Renal cortex interstitium (tissue), 15 donors: ENCODE measurements at places on chromosomes 12 and 14. TPM values are rescaled to one million over a fixed set of nuclear protein-coding genes. Genes with fewer than 3 reads are reported as not detected.
A peak's percentile ranks its signal among the peaks of the same experiment; 100 is the strongest.

The HOXC12 gene
- not detected for polyA plus RNA-seq

The RNASE1 gene
- 182 TPM for polyA plus RNA-seq

The CLEC2D gene
- 11.3 TPM for polyA plus RNA-seq

The PDE3A gene
- polyA plus RNA-seq, result 28.8 TPM

The MYH6 gene
- polyA plus RNA-seq, result 0.20 TPM

The ATP2B1 gene
- polyA plus RNA-seq, result 112 TPM

The MGST1 gene
- 27.5 TPM for polyA plus RNA-seq

The PCED1B gene
- 5.8 TPM for polyA plus RNA-seq

The ABCD2 gene
- 0.11 TPM for polyA plus RNA-seq

The ADAM21 gene
- 0.65 TPM for polyA plus RNA-seq

The RNU4-1 gene
- polyA plus RNA-seq, result not detected

GRCh38 chr12:122150127-122150681 lies 23.8 kb downstream of the IL31 start:
- no peak for DNase-seq

DNA sequence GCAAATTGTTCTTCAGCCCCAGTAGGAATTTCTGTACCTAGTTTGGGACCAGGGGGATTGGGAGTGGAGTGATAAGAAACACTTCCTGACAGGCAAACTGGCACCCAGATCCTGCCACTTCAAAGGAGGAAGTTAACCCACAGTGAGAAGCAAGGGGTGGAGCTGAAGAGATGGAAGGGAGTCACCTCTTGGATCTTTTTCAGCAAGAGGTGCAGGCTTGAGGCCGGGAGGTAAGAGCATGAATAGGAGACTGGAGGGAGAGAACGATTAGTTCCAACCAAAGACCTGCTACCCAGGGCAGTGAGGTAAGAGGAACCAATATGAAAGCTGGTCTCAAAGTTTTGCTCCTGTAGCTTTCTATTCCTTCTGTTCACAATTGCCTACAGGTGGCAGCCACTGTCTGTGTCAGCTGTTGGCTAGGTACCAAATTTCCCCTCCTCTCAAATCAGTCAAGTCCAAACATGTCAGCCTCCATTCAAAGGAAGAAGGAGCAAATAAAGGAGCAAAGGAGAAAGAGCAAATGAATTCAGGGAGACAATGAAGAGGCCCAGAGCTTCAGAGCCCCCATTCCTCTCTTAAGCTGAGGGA lies 14.9 kb upstream of the TAC3 start:
- no peak for DNase-seq

GRCh38 chr12:18919871-18920511 lies 182.1 kb downstream of the CAPZA3 start:
- no peak for DNase-seq

DNA sequence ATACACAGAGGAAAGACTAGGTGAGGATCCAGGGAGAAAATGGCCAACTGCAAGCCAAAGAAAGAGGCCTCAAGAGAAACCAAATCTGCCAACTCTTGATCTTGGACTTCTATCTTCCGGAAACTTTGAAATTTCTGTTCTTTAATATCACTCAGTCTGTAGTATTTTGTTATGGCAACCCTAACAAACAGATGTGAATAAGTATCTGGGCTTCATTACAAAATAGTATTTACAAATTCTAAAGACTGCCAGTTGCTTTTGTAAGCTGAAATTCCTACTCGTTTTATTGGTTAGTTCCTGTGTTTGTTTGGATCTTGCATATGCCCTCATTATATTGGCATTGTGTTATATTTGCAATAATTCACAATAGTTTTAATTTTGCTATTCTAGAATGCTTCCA lies 143.2 kb upstream of the USP15 start:
- DNase-seq, result no peak

GRCh38 chr12:179131-179884 lies 34.6 kb downstream of the SLC6A12 start:
- DNase-seq, result no peak

DNA sequence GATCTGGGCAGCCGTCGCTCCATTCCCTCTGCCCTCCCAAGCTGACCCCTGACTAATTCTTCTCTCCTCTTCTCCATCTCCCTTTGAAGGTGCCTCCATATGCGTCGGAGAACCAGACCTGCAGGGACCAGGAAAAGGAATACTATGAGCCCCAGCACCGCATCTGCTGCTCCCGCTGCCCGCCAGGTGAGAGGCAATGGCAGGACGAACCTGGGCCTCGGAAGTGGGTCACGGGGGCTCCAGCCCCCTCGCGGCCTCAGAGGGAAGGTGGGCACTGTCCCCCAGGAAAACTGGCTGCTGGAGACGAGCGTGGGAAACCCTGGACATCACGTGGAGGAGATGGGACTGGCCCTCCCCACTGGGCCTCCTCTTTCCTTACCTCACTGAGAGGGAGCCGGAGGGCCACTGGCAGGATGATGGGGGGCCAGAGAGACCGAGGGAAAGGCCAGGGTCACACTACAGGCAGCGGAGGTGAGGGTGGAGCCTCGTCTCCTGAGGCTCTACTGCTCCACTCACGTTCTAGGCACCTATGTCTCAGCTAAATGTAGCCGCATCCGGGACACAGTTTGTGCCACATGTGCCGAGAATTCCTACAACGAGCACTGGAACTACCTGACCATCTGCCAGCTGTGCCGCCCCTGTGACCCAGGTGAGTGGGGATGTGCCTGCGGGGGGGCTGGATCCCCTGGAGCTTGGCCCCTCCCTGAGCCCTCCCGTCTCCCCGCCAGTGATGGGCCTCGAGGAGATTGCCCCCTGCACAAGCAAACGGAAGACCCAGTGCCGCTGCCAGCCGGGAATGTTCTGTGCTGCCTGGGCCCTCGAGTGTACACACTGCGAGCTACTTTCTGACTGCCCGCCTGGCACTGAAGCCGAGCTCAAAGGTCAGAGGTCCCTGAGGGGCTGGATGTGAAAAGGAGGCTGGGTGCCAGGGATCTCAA lies 806 bp downstream of the LTBR start:
- DNase-seq, result no peak

DNA sequence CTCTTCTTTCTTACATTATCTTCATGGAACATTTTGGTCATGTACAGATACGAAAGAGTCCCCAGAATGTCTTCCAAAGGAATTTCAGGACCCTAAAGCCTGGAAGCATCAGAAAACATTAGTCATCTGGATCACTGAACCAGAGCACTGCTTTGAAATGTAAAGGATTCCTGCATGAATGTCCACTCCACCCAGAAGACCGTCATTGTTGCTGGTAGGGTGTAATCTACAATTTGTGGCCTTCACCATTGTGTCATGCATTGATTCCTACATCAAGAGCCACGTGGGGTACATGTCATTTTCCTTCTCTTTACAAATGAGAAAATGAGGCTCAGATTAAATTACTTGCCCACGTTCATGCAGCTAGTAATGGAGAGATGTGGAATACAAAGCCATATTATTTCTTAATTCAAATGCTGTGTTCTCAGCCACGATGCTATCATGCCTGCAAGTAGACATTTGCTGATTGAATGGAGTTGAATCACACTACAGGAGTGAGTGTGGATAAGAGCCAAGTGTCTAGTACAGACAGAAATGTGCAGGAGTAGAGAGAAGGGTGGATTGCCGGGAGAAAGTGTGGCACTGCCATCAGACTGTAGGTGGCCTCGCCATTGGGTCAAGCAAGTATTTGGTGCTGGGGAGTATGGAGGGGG lies 231.2 kb downstream of the C12orf75 start:
- no peak for DNase-seq

- DNase-seq, result no peak
Measured at GRCh38 chr12:30989754-30990153, 63.2 kb downstream of the TSPAN11 start.

DNA sequence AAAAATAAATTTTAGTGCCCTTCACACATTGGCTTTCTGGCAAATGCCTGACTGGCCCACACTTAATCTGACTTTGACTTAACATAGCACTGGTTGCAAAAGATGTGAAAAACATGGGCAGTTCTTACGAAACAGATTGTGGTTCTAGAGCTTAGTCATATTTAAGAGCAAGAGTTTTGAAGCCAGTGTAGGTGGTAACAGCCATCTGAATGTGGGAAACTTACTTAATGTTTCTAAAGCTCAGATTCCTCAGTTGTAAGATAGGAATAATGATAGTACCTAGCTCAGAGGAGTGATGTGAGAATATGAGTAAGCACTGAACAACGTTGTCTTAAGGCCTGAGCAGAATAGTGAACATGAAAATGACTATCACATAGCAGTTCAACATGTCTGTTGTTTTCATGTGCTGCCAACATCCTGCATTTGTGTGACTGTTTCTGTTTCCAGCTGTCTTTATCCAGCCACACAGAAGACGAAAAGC lies 262.7 kb downstream of the SYT1 start:
- peak; percentile 20 for DNase-seq

- DNase-seq, result no peak
Measured at GRCh38 chr14:99174081-99174769, 97.8 kb downstream of the BCL11B start.

- no peak for DNase-seq
Measured at GRCh38 chr14:77615361-77616132, 890 bp downstream of the SPTLC2 start.

DNA sequence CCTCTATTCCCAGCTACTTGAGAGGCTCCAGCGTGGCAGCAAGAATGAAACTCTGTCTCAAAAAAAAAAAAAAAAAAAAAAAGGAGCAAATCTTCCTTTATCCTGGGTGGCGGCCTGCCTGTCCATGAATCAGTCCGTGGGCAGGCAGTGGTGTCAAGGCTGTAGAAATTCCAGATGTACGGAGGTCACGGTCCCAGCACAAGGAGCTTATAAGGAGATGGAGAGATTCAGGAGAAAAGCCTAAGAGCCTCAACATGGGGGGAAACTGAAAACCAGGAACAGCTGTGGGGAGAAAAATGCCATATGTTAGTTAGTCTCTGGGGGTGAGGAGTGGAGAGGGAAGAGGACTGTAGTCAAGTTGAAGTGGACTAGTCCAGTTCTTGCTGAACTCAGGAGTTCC lies 130.5 kb upstream of the CRY1 start:
- DNase-seq, result no peak

- no peak for DNase-seq
Measured at GRCh38 chr14:77076113-77076631, 21.9 kb upstream of the CIPC start.

- no peak for DNase-seq
Measured at GRCh38 chr14:68139431-68140075, 320.0 kb downstream of the RAD51B start.

DNA sequence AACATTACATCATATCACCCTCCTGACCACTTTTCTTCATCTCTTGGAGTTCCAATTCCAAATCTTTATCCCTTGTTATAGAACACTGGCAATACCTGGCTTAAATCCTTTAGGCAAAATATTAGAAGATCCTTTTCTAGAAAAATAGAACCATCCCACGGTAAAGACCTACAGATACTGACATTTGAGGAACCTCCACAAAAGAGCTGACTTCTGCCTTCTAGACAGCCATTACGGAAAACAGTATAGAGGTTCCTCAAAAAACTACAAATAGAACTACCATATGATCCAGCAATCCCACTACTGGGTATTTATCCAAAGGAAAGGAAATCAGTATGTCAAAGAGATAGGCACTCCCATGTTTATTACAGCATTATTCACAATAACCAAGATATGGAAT lies 241.7 kb upstream of the AMIGO2 start:
- DNase-seq, result no peak

DNA sequence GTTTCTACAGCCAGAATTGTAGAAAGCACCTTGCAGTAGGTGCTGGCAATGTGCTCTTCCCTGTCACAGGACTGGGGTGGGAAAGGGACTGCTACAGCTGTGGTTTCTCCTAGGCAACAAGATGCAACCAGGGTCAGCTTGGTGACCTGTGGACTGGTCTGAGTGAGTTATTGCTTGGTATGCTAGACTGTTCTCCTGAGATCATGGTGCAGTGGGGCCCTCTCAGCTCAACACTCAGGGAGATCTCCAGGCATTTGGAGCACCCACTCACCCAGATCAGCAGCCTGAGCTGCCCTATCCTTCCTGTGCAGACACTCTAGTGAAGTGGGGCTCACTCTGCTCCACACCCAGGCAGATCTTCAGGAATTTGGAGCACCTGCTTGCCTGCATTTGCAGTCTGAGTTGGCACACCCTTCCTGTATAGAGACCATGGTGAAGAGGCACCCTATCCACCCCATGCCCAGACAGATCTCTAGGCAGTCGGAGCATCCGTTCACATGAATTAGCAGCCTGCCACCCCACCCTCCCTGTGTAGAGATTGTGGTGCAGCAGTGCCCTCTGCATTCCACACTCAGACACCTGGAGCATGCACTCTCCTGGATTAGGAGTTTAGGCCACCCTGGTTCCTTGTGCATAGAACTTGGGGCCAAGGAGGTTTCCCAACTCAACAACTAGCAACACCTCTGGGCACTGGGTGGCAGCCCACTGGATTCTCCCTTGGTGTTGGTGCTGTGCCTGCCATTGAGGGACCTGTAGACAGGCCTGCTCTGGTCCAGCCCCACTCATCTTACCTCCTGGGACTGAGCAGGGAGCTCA lies 3.8 kb upstream of the FAM186B start:
- no peak for DNase-seq

GRCh38 chr12:41053046-41053445 lies 135.1 kb upstream of the PDZRN4 start:
- DNase-seq, result no peak

GRCh38 chr14:96252999-96253539 lies 2.9 kb upstream of the BDKRB1 start:
- no peak for DNase-seq

GRCh38 chr12:121613462-121613861 lies 12.9 kb upstream of the ORAI1 start:
- no peak for DNase-seq

GRCh38 chr12:41979574-41979973 lies 165.1 kb downstream of the GXYLT1 start:
- no peak for DNase-seq

DNA sequence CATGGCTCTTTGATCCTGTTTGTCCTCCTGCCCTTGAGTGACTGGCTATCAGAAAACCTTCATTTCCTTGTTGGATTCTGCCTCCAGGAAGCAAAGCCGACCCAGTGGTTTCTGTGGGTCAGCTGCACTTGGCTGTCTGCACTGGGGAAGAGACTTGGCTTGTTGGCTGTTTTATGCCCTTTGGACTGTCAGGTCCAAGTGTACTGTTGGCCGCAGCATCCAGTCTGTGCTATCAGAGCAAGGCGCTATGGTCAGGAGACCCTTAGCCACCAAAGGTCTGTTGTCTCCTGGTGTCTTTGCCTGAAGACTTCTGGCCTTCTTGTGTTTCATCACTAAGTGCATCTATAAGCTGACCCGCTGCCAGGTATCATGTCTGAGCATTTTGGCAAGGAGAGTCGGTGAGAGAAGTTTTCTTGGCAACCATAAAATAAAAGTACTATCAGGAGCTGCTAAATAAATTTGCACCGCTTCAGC lies 177.4 kb upstream of the HIF1A start:
- no peak for DNase-seq
